IPS-NIHi11 (cell line): ENCODE measurements at places on chromosomes 4 and X.

- no peak for DNase-seq
Measured at GRCh38 chr4:169377367-169377766, 106.6 kb upstream of the SH3RF1 start.

- DNase-seq, result peak; percentile 55
Measured at GRCh38 chr4:72295966-72296557, 264.3 kb downstream of the NPFFR2 start.

GRCh38 chr4:8228319-8229250 is 29.5 kb downstream of the SH3TC1 start:
- DNase-seq, result no peak

GRCh38 chr4:53171797-53172196 is 194.1 kb downstream of the SCFD2 start:
- DNase-seq, result no peak

DNA sequence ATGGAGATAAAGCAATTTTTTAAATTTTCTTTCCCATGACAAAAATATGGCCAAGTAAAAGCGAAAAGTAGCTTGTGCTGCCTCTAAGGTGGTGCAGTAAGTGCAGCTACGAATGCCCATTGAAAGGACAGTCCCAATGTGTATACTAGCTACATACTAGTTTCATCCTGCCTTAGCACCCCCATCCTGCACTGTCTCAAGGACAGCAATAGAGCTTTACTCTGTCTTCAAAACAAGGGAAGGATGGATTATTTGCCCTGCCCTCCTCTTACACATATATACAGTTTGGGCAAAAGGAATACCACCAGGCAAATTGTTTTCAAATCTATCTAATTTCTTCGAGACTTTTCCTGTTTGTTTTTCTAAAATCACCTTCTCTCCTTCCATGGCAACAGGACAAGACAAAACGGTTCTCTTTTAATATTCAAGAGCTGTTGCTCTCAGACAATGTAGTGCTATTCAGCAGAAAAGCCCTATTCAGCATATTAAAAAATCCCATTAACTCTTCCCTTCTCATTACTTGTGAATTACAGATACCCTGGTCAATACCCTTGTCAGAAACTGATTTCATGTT is 75.1 kb upstream of the SLC7A11 start:
- DNase-seq, result no peak

- no peak for DNase-seq
Measured at GRCh38 chrX:46559062-46559461, 13.8 kb upstream of the ZNF674 start.

DNA sequence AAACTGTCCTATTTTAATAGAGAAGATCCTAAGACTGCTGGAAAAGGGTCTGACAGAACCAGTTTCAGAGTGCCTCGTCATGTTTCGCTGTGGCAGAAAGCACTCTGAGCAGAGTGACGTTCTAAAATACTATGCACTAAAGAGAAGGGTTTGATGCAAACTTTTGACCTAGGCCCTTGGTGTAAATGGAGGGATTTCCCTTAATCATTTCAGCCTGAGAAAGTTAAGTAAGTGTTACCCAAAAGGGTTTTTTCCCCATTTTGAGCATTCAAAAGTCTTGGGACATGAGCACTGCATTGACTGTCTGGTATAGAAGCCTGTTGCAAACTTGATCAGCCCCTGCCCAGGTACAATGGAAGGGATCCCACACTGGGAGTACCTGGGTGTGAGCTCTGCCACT is 157.5 kb upstream of the ATOH1 start:
- no peak for DNase-seq
